Activated CD4-positive, alpha-beta T cell treated with anti-CD3 and anti-CD28 coated beads, Interleukin-10, Interleukin-2, amounts not matched to agents 100 ng/mL and 50 ng/mL, durations not matched to agents 16 hours and 8 hours (primary cell): ENCODE measurements at places on chromosomes 6 and 20.

- DNase-seq, result no peak
Measured at GRCh38 chr20:19288061-19288460, 75.6 kb downstream of the SLC24A3 start.

DNA sequence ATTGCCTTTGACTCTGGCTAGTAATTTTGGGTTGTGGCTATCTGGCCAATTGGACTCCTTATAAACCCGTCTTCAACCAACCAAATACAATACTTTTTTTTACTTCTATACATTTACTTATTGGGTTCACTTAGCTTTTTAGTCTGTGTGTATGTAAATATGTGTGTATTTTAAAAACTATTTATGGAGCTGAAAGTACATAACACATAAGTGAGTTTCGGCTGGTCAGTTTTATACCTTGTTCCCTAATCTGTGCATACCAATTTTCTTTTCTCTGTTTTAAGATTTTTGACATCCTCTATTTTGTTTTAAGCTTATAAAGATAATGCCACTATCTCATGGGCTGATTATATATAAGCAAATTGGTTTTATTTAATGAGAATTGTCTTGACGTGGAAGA is 129.5 kb downstream of the LRRC1 start:
- no peak for DNase-seq

GRCh38 chr6:30530014-30530413 is 26.3 kb downstream of the GNL1 start:
- no peak for DNase-seq

- DNase-seq, result peak; percentile 80
Measured at GRCh38 chr6:11386323-11386722, 151.2 kb upstream of the TMEM170B start.

DNA sequence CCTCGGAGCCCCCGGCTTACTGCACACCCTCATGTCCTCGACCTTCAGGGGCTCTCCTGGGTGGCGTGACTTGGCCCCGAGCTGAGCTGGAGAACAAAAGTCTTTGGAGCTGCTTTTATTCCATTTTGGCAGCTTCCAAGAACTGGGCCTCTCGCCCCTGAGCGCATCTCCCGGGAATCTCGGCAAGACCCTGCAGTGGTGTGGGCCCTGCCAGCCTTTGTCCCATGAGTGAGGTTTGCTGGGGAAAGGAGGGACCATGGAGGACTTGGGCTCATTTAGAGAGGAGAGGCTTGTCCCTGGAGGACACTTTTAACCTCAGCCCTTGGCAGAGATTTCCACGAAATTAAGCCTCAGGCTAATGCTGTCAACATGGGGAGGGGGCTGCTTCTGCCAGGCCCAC is 62.3 kb upstream of the SLCO4A1 start:
- no peak for DNase-seq

GRCh38 chr6:3887150-3887700 is 38.1 kb downstream of the FAM50B start:
- DNase-seq, result peak; percentile 25

GRCh38 chr6:7243179-7243981 is 69.6 kb downstream of the SSR1 start:
- DNase-seq, result peak; percentile 76

DNA sequence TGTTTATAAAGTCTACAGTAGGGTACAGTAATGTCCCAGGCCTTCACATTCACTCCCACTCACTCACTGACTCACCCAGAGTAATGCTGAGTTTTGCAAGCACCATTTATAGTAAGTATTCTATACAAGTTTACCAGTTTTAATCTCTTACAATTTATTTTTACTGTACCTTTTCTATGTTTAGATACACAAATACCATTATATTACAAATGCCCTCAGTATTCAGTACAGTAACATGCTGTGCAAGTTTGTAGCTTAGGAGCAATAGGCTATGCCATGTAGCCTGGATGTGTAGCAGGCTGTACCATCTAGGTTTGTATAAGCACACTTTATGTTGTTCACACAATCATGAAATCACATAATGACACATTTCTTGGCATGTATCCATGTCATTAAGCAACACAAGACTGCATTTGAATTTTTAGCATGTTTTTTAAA is 673.6 kb downstream of the CD109 start:
- no peak for DNase-seq

- no peak for DNase-seq
Measured at GRCh38 chr20:45402946-45403345, 5.1 kb upstream of the DBNDD2 start.

DNA sequence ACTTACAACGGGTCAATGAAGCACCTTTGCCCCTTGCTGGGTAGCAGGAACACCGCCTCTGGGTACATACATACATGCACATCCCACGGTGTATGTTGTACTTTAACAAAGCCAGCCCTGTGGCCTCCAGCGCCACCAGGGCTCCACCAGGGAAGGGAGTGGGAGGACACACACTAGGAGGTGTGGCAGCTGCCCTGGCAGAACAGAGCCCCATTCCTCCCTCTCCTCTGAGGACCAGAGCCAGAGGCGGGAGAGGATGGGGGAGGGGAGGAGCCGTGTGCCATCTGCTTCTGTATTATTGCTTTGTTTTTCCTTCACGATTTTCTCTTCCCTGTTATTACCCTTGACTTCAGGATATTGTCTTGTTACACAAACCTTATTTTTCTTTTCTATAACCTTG is 105.8 kb upstream of the TRAF3IP2 start:
- DNase-seq, result no peak

GRCh38 chr6:22254886-22255285 is 42.0 kb downstream of the PRL start:
- DNase-seq, result no peak

- peak; percentile 6 for DNase-seq
Measured at GRCh38 chr6:17393892-17394631, 667 bp downstream of the CAP2 start.

- DNase-seq, result no peak
Measured at GRCh38 chr6:43940071-43940392, 170.0 kb downstream of the VEGFA start.
